ENCODE measurements at places on chromosomes 1 and 21.

- no peak for DNase-seq
Measured at GRCh38 chr1:33972676-33973395, 109.0 kb downstream of the HMGB4 start.

DNA sequence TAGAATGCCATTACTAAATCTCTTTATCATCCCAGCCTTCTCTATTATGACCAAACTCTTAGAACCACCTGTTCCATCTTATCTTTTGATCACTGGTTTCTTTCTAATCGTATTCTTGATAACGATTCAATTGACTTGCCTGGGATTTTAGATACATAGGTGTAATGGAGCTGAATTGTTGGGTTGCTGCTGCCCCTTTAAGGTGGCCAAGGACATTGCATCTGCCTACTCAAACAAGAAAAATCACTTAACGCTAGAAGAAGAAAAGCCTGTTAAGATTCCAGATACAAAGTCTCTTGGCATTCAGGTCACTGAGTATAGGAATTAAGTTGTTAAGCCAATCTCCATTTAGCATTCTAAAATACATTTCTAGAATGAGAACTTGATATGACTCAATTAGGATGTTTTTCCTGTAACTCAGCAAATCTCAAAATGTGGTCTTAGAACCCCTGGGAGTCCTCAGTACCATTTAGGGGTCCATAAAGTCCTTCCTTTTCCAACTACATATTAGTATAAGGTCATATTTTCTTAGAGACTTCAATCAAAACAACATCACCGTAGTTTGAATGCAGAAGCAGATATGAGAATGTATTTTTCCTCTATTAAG lies 12.4 kb downstream of the NEXN start:
- DNase-seq = peak; percentile 24

DNA sequence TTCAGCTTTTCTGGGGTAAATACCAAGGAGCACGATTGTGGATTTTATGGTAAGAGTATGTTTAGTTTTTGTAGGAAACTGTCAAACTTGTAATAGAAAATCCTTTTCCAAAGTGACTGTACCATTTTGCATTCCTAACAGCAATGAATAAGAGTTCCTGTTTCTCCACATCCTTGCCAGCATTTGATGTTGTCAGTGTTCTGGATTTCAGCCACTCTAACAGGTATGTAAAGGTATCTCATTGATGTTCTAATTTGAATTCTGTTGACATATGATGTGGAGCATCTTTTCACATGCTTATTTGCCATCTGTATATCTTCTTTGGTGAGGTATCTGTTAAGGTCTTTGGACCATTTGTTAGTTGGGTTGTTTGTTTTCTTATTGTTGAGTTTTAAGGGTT lies 50.3 kb upstream of the RGS2 start:
- DNase-seq = no peak

- DNase-seq = no peak
Measured at GRCh38 chr1:114729782-114730181, 13.2 kb upstream of the NRAS start.

- peak; percentile 83 for DNase-seq
Measured at GRCh38 chr1:170664093-170664827, at the start of gene PRRX1. Gene PRRX1 (plus strand): TSS chr1:170664131. CDS start chr1:170664219, 88 bp downstream.

DNA sequence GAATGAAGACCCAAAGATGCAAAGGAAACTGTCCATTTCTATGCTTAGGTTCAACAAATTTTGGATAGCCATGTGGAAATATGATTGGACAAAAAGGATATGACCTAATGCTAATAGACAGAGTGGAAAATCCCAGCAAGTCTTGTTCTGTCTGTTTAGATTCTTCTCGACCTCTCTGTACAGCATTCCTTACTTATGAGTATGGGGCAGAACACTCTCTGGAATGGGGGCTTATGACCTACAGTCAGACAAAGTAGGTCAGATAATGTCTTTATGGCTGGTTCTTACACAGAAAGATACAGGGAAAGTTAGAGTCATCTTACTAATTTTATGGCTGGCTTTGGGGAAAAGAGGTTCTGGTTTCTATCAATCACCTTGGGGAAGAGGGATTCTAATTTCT lies 2.8 kb downstream of the GCSAML start:
- DNase-seq = no peak

DNA sequence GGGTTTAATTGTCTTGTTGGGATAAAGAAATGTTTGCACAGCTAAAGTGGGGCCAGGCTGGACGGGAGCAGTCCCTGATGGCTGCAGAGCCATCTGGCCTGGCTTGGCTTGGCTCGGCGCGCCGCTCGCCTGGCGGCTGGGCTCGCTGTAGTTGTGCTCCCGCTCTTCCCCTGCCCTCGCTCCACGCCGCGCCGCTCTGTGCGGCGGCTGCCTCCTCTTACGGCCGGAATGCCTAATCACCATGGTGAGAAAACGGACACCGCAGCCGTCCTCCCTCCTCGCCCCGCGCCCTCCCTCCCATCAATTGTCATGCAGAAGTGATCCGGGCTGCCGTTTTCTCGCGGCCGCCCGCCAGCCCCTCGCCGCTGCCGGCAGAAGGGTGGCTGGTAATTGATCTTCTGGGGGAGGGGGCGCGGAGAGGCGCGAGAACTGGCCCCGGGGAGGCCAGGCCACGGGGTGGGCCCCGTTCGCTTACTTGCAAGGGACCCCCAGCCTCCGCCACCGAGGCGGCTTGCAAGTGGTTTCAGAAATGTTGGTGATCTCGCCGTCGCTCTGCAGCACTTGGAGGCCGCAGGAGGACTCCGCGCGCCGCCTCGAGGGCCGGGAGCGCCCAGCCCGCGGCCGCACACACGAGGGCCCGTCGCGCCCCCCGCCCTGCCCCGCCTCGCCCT lies 12.4 kb downstream of the RNF220 start:
- DNase-seq = peak; percentile 90

DNA sequence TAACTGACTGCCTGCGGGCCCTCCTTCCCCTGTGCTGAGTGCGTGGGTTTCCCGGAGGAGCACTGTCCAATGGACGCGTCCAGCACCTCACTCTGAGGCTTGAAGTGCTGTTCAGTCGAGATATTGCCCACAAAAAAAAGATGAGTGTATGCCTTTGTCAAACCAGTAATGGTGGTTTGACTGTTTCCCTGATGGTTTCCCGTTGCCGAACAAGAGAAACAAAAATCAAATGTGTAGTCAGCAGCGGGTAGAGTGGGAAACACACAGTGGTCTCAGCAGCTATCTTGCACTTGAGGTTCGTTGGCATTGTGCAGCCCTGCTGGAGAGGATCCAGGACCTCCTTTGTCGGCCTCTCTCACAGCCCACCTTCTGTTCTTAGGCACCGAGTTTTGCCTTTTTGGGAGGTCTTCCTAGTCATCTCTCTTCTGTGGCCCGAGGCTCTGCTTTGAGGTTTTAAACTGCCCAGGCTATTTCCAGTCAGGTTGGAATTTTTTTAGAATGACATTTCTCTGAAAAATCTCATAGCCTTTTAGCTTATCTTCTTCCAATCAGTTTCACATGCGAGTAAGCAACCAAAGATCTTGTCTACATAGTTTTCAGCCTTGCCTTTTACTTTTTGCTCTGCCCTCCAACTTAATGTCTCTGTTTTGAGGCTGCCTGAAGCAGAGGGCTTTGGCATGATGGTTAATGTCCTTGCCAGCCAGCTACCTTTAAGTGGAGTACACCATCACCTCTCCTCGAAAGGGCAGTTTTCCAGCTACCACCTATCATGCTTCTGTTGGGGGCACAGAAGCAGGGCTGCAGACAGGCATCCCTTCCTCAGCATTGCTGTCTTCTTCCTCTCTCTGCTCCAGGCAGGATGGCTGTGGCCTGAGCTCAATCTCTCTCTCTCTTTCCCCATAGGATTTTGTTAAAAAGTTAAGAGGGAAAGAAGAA lies 132.3 kb downstream of the URB2 start:
- no peak for DNase-seq

DNA sequence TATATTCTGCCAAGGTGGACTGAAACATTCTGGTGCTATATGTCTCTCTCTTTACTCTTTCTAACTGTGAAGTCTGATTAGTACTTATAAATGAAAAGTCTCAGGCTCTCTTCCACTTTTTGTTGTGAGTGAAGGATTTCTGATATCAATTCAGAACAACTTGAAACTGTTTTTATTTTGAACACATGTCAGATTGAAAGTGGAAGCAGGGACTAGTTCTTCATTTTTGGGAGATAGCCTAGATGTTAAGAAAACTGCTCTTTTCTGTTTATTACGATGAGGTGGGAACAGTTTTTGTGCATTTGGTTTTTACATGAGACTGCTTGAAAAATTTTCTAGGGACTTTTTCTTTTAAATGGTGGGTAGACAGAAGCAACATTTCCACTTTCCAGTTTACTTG lies 14.5 kb upstream of the GBP3 start:
- DNase-seq = no peak

DNA sequence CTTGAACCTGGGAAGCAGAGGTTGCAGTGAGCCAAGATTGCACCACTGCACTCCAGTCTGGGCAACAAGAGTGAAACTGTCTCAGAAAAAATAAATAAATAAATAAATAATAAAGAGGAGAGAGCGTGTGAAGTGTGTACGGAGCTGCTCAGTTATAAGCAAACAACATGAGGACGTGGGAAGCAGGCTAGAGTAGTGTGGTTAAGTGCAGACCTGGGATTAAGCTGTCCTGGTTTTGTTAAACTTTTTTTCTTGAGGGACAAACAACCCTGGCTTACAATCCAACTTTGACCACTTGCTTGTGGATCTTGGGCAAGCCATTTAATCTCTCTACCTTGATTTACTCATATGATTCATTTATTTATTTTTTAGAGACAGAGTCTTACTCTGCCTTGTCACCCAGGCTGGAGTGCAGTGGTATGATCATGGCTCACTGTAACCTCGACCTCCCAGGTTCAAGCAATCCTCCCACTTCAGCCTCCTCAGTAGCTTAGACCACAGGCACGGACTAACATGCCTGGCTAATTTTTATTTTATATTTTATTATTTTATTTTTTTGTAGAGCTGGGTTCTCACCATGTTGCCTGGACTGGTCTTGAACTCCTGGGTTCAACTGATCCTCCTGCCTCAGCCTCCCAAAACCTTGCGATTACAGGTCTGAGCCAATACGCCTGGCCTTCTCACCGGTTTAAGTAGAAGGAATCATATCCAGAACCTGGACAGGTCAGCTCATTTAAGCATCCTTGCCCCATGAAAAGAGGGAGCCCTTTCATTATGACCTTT lies 52.7 kb downstream of the RPS6KA1 start:
- no peak for DNase-seq

DNA sequence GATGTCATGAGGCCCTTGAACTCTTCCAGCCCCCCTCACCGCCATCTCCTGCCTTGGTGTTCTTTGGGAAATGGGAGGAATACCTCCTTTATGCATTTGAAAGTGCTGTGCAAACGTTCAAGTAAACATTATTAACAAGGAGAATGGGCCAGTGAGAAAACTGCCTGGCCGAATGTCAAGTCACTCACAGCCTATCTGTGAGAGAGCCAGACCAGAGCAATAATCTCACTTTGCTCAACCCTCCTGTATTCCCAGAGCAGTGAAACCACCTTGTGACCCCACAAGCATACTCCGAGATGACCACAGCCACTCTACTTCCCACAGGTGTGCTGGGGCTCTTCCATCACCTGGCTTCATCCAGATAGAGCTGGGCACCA lies 5.2 kb downstream of the TAL1 start:
- no peak for DNase-seq

GRCh38 chr1:22729912-22730311 lies 19.3 kb downstream of the EPHB2 start:
- peak; percentile 55 for DNase-seq

DNA sequence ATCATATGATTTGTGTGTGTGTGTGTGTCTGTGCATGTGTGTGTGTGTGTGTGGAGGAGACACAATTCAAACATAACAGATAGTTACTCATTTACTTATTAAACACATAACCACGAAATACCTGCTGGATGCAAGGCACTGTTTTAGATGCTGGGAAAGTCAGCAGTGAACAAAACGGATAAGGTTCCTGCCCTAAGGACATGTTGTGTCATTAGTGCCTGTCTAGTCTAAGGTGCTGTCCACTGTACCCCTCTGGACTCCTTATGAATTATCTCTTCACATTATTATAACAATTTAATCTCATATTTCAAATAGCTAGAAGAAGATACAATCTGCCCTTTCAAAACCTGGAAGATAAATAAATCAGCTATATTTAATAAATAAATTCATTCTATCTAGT lies 162.4 kb downstream of the PLPPR5 start:
- no peak for DNase-seq

DNA sequence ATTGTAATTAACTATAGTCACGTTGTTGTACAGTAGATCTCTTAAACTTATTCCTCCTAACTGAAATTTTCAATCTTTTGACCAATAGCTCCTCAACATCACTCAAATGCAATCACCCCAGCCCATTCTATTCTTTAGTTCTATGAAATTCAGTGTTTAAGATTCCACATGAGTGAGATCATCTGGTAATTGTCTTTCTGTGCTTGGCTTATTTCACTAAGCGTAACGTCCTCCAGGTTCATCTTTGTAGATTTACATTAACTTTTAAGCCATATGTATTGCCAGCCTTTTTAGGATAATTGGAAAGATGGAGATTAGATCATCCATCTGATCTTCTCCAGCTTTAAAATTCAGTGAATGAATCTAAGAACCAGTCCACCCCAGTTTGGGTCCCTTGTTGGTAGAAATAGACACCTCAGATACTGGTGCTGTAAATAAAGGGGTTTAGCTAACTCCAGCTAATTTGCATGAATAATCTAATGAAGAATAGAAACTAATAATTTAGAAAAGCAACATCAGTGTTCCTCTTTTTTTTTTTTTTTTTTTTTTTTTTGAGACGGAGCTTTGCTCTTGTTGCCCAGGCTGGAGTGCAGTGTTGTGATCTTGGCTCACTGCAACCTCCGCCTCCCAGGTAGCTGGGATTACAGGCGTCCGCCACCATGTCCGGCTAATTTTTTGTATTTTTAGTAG lies 7.0 kb downstream of the S100A10 start:
- DNase-seq = no peak

- no peak for DNase-seq
Measured at GRCh38 chr21:44539046-44539445, 949 bp downstream of the KRTAP10-1 start.

GRCh38 chr1:213457186-213457585 lies 406.1 kb downstream of the RPS6KC1 start:
- DNase-seq = no peak

DNA sequence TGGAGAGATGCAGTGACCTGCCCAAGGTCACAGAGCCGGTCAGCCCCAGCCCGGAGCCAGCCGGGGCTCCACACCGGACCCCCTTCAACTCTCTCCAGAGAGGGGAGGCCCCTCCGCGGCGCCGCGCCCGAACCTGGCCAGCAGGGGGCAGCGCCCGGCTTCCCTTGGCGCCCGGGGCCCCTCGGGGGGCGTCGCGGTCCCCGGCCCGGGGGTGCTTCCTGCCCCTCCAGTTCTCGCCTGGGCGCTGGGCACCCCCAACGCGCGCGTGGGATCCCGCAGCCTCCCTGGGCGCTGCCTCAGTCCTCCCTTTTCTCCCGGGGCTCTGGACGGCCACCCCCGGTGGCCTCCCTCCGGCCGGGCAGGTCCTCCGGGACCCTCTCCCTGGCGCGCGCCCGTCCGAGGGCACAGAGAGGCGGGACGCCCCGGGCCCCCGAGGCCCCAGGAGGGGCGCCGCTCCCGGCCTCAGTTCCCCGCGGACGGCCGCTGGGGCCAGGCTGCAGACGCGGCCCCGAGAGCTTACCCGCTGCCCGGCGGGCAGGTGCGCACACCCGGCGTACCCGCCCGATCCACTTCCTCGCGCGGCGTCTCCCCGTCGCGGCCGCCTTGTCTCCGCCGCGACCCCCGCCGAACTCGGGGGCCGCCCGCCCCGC lies 406 bp downstream of the HTR1D start:
- peak; percentile 59 for DNase-seq

- DNase-seq = peak; percentile 92
Measured at GRCh38 chr1:43934101-43934985, 742 bp downstream of the ARTN start.
